Activated CD8-positive, alpha-beta memory T cell treated with anti-CD3 and anti-CD28 coated beads for 4 hours (primary cell): ENCODE measurements at places on chromosomes 2 and 18.

DNA sequence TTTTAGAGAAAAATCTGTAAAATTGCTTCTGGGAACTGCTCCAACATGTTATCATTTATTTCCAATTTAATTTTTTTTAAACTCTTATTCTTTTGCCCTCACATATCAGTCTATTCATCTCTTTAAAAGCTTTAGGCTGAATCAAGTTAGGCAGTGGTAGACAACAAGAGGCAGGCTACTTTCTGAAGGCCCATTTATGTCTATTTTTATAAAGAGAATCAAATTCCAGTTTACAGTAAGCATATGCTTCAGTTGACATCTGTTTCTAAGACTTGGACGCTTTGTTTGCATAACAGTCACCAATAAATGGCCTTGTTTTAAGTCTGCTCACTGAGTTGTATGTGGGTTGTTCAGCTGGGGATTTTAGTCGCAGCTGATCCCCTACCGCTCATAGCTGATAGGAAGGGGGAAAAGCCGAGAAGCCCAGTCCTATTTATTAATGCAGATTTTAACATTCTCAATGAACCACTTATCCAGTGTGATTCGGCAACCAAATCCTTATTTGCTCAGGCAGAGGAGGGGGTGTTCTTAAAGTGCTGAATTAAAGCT is 260.4 kb upstream of the SIX3 start:
- DNase-seq: no peak

- DNase-seq: no peak
Observed at GRCh38 chr2:23944976-23945375, 4.7 kb downstream of the UBXN2A start.

GRCh38 chr2:38037325-38037724 is 38.6 kb downstream of the CYP1B1 start:
- DNase-seq: no peak

GRCh38 chr2:45438872-45439665 is 172.0 kb downstream of the SRBD1 start:
- no peak for DNase-seq

DNA sequence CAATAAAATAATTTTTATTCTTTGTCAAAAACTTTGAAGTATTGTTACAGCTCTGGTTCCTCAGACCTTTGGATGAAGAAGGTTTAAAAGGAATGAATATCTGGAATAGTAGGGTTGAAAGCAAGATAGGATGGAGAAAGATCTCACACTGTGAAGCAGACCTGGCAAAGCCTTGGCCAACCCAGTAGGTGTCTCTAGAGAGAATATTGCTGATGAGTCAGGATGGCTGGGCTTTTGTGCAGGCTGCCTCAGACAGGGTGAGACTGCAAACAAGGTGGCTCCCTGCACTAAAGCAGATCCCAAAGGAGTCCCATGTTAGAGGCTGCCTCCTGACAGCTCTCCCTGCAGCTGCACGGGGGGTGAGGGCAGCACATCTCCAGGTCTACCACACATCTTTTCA is 226.0 kb upstream of the ITGA4 start:
- no peak for DNase-seq

GRCh38 chr18:38718365-38718901 is 1152.8 kb upstream of the CELF4 start:
- DNase-seq: no peak

GRCh38 chr2:143477714-143478443 is 348.7 kb downstream of the ARHGAP15 start:
- no peak for DNase-seq

DNA sequence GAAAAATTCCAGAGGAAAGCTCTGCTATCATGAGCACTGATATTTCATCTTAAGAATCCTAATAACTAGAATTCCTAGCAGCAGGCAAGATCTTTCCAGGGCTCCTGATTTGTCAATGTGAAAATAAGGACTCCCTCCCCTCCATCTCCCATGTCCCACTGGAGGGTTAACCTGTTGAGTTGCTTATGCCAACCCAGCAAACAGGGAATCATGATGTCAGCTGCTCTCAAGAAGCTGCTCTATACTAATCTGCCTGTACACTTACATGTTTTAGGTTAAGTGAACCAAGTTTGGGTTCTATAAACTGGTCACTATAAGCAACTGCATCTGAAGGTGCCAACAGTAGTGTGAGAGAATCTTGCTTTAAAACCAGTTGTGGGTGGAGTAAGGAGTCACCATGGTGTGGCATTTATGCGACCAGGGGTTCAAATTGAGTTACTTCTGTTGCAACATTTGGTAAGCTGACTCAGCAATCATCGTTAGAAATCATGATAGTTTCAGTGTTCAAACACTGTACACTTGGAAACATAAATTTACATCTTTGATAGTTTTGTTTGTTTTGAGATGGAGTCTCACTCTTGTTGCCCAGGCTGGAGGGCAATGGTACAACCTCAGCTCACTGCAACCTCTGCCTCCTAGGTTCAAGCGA is 53.4 kb downstream of the STK25 start:
- no peak for DNase-seq

- DNase-seq: no peak
Observed at GRCh38 chr18:25298853-25299274, 53.1 kb downstream of the ZNF521 start.

DNA sequence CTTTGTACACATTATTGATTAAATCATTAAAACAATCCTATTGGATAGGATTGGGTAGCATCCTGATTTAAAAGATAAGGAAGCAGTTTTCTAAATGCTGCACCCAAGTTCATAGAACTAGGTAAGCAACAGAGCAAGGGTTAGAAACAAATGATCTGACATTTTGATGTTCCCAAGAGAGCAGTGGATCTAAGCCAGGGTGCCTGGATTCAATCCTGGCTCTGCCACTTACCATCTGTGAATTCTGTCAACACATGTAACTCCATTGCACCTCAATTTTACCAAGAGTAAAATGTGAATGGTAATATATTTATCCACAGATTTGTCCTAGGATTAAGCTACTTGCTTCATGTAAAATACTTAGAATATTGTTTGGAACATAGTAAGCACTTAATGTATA is 982.6 kb upstream of the FANCL start:
- no peak for DNase-seq

GRCh38 chr2:205675861-205676516 is 6.3 kb upstream of the NRP2 start:
- no peak for DNase-seq

GRCh38 chr2:188328419-188328818 is 36.7 kb downstream of the GULP1 start:
- no peak for DNase-seq

- no peak for DNase-seq
Observed at GRCh38 chr2:160300203-160300602, 100.1 kb upstream of the ITGB6 start.

- no peak for DNase-seq
Observed at GRCh38 chr2:171244466-171244969, 83.8 kb upstream of the TLK1 start.

DNA sequence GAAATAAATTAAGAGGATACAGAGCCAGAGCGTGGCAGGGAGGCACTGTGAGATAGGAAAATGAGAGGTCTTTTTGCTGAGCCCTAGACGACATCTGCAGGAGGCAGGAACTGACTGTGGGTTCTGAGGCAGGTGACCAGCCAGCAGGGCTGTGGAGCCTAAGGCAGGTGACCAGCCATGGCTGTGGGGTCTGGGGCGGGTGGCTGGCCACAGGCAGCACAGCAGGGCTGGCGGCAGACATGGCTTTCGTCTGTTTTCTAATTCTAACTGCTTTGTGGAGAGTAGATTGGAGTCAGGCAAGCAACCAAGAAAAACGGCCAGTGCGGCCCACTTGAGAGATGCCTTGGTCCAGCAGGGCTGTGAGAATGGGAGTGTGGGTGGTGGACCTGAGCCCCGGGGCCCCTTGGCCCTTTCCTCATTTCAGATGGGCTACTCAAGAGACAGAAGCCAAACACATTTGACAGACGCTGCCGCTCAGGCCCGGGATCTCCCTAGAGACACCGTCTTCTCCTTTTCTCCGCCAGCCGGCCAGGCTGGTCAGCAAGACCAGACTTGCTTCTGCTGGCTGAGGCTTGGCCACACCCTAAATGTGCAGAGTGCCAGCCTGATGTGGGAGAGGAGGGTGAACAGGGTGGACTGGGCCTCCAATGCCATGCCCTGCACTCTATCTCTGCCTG is 19.7 kb upstream of the GNAL start:
- DNase-seq: no peak

GRCh38 chr2:237199577-237199976 is 113.9 kb downstream of the COPS8 start:
- no peak for DNase-seq

DNA sequence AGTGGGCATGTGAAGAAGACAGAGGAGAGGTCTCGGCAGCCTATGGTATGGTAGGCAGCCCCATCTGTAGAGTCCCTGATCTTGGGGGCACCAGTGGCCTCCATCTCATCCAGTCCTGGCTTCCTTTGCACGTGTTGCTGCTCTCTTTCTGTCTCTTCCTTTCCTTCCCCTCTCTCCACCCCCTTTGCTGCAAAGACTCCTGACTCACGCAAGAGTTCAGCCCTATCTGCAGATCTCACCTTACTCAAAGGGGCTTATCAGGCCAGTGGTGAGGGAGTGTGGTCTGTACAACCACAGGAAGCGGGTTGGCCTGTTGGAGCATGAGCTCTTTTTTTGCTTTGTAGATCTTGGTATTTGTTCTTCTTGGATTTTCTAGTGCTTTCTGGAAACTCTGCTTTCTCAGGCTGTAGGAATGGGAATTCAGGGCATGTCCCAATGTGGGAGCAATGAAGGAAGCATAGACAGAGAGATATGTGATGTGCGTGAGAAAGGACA is 14.6 kb upstream of the NT5DC4 start:
- peak; percentile 29 for DNase-seq

- DNase-seq: no peak
Observed at GRCh38 chr18:13241893-13242175, 23.3 kb downstream of the LDLRAD4 start.

DNA sequence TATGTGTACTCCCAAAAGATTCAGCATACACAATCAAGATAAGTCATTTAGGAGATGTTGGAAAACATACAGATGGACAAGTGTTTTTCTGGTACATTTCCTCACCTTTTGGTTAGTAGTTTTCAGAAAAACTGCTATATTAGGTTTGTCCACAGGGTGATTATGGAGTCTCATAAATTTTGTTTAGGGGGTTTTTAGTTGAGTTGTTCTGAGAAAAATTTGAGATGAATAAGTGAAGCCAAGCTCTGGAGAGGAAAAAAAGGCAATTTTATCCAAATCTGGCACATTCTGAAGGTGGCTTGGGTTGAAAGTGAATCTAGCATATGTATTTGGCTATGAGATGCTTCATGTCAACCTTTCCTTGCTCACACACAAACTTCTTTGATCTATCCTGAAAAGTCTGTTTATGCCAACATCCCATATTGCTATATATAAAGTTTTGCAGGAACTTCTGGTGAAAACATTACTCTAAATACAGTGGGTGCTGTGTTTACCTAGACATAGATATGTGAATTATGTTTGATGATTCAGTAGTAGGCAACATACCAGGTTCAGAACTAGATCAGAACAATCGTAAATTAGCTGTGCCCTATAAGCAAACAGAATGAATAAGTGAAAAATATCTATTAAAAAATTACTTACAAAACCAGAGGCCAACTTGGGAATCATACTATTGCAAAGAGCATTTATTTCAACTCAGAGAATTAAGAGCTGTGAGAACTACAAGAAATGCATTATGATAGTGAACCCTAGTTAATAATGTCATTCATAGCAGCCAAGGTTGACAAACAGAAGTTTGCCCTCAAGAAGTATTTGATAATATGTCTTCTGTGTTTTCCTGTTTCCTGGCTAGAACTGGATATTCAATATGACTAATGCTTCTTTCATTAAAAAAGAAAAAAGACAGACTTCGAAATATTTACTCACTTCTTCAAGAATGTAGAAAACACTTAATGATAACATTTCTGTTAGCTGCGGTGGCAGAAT is 552.0 kb downstream of the IRS1 start:
- no peak for DNase-seq

DNA sequence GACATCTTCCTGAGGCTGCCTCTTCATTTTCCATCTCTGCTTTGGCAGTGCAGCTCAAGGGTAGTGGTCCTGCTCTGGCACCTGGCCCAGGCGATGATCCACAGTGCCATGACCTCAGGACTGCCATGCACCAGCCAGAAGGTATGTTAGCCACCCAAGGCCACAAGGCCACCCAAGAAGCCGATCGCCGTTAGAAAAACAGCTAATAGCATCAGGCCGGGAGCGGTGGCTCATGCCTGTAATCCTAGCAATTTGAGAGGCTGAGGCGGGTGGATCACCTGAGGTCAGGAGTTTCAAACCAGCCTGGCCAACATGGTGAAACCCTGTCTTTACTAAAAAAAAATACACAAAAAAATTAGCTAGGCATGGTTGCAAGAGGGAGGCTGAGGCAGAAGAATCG is 28.4 kb upstream of the UGGT1 start:
- no peak for DNase-seq

- DNase-seq: no peak
Observed at GRCh38 chr2:111005821-111006220, 114.9 kb upstream of the BCL2L11 start.

DNA sequence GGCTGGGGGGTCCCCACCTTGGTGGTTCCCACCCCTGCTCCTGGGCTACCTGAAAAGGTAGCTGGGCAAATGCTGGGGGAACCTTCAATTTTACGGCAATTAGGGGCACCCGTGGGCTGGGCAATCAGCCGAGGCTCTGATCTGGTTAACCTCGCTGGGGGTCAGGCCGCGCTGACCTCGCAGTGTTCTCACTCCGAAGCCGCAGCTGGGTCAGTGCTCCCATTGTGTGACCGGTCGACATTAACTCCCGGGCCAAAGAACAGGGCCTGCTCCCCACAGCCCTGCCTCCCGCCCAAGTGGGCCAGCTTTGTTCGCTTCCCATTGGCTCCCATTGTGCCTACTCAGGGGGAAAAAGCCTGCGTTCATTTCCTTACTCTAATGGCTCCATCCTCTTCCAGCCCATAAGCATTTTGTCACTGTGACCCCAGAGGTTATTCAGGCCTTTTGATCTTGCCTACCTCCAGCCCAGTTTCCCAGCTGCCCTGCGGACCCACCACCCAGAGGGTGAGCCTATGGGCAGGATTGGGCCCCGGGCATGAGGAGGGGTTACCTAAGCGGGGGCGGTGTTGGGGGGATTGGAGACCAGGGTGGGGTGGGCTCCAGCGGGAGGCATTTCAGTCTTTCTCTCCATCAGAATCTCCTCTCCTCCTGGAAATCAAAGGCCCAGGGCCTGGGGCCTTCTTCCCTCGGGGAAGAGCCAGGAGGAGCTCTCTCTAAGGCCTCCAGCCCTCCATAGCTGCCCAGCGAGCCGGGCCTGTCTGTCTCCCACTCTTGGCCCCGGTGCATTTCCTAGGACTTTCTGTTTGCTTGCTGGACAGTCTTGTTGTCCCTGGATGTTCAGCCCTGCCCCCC is 90.1 kb downstream of the MYCN start:
- DNase-seq: no peak
